CD8-positive, alpha-beta T cell (primary cell): ENCODE measurements at places on chromosomes 6 and 20.

DNA sequence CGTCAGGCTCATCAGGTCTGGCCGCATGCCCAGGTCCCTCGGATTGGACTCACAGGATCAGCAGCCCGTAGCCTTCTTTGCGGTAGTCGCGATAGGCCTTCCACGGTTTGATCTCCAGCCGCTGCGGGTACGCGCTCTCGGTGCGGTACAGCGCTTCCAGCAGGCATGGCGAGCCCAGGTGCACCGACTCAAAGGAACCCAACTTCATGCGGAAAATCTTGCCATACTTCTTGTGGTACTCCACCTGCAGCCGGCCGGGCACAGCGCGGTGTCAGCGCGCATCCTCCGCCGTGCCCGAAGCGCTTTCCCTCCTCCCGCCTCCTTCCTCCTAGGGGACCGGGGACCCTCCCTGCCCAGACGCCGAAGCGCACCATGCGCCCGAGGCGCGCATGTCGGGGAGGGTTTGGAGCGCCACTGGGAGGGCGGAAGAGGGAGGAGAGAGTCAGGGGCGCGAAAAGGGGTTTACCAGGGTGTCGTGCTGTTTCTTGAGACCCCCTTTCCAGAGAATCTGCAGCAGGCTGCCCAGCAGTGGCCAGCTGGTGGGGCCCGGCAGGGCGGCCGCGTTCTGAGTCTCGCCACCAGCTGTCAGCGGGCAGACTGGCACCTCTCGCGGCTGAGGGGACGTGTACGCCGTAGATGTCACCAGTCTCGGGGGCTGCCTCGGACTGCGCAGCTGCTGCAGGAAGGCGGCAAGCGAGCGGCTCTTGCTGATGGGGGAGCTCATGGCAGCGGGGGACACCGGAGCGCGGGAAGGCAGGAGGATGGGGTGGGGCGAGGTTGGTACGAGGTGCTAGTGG, 732 bp downstream of the CYP24A1 start:
- DNase-seq: no peak

DNA sequence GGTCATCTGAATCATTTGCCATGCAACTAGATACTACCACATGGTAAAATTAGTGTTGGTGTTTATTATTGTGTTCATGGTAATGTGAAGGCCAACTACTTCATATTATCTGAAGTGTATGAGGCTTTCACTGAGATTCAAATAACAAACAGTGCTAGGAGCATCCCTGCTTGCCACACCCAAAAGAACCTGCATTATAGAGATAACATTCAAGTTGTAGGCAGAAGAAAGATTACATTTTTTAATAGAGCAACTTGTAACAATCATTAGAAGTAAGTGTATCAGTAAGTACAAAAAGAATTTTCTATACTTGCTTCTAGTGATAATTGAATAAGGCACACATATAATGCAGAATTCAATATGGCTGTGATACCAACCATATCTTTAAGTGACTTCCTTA, 49.8 kb downstream of the BCKDHB start:
- DNase-seq: no peak

GRCh38 chr20:61440548-61441055, 188.5 kb downstream of the CDH4 start:
- DNase-seq: no peak

GRCh38 chr6:138572885-138573284, 73.6 kb upstream of the NHSL1 start:
- DNase-seq: no peak

GRCh38 chr6:150176152-150176551, 33.3 kb downstream of the PPP1R14C start:
- DNase-seq: no peak

GRCh38 chr6:4668271-4669179, 107.7 kb upstream of the CDYL start:
- no peak for DNase-seq

DNA sequence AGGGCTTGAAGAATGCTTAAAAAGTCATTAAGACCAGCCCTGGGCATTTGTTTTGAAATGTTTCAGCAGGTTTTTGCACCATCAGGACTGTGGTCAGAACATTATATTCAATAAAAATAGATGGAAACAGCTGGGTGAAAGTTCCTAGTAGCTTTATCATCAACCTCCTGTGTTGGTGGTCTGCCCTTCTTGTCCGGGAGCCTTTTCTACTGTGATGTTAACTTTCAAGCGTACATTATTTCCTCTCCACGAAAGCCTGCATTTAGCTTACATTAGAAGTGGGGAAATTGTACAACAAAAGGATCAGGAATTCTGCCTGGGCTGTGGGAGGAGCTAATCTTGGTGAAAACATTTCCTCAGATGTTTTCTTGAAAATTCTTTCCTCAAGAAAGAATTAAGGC, 71.1 kb downstream of the LAMA4 start:
- DNase-seq: no peak

- no peak for DNase-seq
These were observed 82.2 kb upstream of the PAX1 start for GRCh38 chr20:21623074-21623780.

- no peak for DNase-seq
These were observed 135.3 kb downstream of the AKAP7 start for GRCh38 chr6:131270534-131270933.

GRCh38 chr6:39195792-39196385, 33.4 kb downstream of the KCNK5 start:
- no peak for DNase-seq

- DNase-seq: no peak
These were observed 65.9 kb downstream of the FAM184A start for GRCh38 chr6:119012521-119012920.

DNA sequence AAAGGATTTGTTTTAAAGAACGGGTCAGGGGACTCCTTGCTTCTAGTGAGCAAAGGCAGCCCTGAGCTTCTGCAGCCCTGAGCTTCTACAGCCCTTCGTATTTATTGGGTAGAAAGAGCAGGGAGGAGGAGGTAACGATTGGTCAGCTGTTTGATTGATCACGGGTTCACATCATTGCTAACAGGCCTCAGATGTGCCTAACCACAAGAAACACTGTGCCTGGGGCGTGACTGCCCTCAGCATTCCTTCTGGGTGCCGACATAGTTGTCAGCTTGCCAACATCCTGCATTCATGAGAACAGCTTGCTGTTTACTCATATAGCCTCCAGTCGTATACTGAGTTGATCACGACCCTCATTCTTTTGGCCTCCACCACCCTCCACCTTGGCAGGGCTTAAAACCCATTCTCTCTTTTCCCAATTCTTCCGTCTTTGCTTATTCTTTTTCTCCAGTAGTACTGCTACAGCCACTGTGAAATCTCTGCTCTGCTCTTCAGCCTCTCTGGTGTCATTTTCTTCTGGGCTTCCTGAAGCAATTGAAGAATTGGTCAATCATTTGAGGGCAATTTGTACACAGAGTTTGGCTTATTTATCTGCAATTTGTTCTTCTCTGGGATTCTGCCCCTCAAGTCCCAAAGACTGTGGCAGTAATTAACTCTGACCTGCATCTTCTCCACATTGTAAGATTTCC, 25.4 kb upstream of the NOP56 start:
- no peak for DNase-seq

DNA sequence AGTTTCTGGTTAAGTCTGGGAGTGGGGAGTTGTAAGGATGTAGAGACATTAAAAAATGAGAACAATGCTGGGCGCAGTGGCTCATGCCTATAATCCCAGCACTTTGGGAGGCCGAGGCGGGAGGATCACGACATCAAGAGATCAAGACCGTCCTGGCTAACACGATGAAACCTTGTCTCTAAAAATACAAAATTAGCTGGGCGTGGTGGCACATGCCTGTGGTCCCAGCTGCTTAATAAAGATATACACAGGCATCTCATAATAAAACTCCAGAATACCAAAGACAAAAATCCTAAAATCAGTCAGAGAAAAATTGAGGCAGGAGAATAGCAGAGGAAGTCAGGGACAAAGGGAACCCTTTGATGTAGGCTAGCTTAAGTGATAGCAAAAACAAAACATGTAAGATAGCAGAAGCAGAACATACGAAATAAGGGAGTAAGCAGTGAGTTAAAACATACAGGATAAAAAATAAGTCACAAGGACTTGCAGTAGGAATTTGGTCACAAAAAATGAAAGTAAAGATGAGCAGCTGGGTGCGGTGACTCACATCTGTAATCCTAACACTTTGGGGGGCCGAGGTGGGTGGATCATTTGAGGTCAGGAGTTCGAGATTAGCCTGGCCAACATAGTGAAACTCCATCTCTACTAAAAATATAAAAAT, 23.6 kb downstream of the DDX43 start:
- DNase-seq: no peak

DNA sequence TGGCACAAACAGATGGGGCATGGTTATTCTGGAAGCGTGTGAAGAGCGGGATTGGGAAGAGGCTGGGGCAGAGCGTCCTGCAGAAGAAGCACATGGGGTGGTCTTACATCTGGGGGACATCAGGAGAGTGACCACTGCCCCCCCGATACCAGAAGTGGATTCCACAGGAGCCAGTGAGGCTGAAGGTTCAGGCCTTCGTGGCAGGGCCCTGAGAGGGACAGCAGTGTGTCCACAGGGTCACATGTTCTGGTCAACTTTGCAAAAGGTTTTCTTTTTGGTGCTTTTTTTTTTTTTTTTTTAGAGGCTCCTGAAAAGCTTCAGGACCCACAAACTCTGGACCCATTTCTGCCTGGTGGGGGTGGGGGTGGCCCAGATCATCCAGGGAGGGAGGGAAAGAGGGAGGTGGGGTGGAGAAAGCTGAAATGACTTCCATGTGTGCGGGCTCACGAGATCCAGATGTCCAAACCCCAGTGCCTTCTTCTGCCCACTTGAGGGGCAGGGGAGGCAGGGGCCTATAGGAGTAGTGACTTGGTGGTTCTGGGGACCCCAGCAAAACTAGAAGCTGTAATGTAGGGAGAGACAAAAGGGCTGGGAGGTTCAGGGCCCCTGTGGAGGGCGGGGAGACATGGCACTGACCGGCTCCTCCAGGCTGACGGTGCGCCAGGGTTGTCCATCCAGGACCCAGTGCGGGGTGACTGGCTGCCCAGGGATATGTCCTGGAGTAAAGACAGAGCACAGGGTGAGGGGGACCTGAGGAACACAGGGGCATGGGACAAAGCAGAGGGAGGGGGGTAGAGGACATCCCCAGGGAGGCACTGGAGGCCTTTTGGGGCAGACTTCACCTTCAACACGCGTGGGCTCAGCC, 2.7 kb downstream of the ADAM33 start:
- no peak for DNase-seq
